ENCODE measurements at places on chromosomes 6 and 20. TPM values are rescaled to one million over a fixed set of nuclear protein-coding genes. Genes with fewer than 3 reads are reported as not detected.

SMLR1 gene
- not detected for total RNA-seq

VWA7 gene
- total RNA-seq, result 2.4 TPM

IPCEF1 gene
- 31.4 TPM for total RNA-seq

DNA sequence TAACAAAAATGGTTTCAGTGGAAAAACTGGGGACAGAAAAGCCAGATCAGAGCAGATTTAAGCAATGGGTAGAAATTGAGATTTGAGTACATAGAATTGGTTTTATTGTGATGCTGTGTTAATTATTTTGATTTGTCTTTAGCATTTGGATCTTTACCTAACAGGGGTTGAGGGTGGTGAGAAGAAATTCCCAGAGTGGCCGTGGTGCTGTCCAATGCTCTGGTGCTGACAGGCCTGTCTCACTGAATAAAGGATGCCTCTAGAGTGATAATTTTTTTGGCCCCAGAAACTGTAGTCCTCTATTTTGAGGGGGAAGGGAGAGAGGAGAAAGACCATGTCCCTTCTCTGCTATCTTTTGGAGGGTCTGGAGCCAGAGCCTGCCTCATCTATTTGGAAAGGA, 79.1 kb downstream of the LYRM2 start:
- H3K27ac ChIP-seq, result no peak overlapping the region
- no peaks in the 10 kb centered on the region for H3K36me3 ChIP-seq
- DNase-seq, result no peak
- no peaks in the 10 kb centered on the region for H3K4me1 ChIP-seq

GRCh38 chr6:37959061-37959460, 139.5 kb downstream of the ZFAND3 start:
- no peaks in the 10 kb centered on the region for H3K36me3 ChIP-seq
- no peak overlapping the region for H3K27ac ChIP-seq
- no peak for DNase-seq
- H3K4me3 ChIP-seq, result no peak overlapping the region
- peaks cover 18% of the 10 kb centered on the region for H3K4me1 ChIP-seq
- no peaks in the 10 kb centered on the region for H3K27me3 ChIP-seq

DNA sequence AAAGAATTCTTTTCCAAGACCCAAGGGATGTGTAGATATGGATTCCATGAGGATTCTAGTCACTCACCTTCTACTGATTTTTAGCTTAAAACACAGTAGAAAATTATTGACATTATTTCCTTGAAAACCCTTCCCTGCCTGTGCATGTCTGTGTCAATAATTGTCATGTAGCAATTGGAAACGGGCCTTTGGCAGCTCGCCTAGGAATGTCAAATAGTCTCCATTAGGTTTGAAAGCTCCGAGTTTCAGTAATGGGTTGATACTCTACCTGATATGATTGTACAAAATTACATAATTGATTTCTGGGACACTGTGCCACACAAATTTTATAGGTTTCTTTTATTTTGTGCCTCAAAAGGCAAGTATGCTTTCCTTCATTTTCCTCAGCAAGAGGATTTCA, 515.2 kb upstream of the ARID1B start:
- no peak for DNase-seq
- no peaks in the 10 kb centered on the region for H3K4me1 ChIP-seq
- no peak overlapping the region for H3K27ac ChIP-seq
- no peaks in the 10 kb centered on the region for H3K36me3 ChIP-seq

SIRPD gene
- total RNA-seq, result not detected

- no peaks in the 10 kb centered on the region for H3K27me3 ChIP-seq
- no peak overlapping the region for H3K4me3 ChIP-seq
- DNase-seq, result no peak
- H3K27ac ChIP-seq, result no peak overlapping the region
- no peaks in the 10 kb centered on the region for H3K4me1 ChIP-seq
- H3K36me3 ChIP-seq, result peaks cover 5% of the 10 kb centered on the region
Observed at GRCh38 chr20:32396646-32397160, 38.6 kb downstream of the ASXL1 start.

DDR1 gene
- 2.6 TPM for total RNA-seq

DNA sequence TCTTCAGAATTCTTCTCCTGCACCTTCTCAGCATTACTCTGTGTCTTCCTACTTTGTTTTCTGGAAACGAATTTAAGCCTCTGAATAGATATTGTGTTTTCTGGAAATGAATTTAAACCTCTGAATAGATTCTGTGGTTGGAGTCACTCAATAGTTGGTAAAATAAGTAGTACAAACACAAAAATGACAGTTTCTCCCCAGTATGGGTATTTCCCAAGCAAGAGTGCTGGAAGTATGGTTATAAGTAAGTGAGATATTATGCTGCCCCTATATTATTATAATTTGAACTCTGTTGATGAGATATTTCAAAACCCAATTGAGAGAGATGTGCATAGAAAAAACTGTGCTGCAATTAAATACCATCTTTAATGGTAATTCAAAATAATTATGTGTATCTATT, 94.9 kb downstream of the TINAG start:
- H3K27me3 ChIP-seq, result no peaks in the 10 kb centered on the region
- DNase-seq, result no peak
- no peak overlapping the region for H3K27ac ChIP-seq
- H3K4me3 ChIP-seq, result no peak overlapping the region
- no peaks in the 10 kb centered on the region for H3K36me3 ChIP-seq

DNA sequence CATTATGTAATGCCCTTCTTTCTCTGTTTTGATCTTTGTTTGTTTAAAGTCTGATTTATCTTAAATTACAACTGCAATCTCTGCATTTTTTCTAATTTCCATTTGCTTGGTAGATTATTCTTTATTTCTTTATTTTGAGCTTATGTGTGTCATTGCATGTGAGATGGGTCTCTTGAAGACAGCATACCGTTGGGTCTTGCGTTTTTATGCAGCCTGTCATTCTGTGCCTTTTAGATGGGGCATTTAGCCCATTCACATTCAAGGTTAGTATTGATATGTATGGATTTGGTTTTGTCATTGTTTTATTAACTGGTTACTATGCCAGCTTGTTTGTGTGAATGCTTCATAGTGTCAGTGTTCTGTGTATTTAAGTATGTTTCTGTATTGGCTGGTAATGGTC, 84.9 kb upstream of the HMGCLL1 start:
- H3K4me3 ChIP-seq, result no peak overlapping the region
- H3K4me1 ChIP-seq, result no peaks in the 10 kb centered on the region
- H3K27me3 ChIP-seq, result no peaks in the 10 kb centered on the region
- H3K27ac ChIP-seq, result no peak overlapping the region

- H3K27me3 ChIP-seq, result peaks cover 23% of the 10 kb centered on the region
- no peak overlapping the region for H3K27ac ChIP-seq
- no peak overlapping the region for H3K4me3 ChIP-seq
Observed at GRCh38 chr20:3168829-3169590, 4.3 kb downstream of the LZTS3 start.

DNA sequence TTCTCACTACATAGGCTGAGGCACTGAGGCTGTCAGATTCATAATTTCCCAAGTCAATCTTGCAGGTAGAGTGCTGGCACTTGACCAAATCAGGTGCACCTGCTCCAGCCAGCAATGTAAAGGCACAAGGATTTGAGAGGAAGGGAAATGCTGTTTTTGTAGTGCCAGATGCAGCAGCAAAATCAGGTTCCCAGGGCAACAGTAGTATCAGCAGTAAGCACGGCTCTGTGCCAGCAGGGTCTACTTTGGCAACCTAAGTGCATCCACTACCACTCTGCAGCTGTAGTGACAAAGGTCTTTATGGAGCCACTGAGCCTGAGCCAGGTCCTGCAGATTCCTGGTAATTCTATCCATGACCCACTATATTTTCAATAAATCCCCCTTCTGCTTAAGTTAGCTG, 329.5 kb downstream of the TPBG start:
- no peaks in the 10 kb centered on the region for H3K36me3 ChIP-seq
- DNase-seq, result no peak
- no peak overlapping the region for H3K4me3 ChIP-seq
- H3K27ac ChIP-seq, result no peak overlapping the region

GRCh38 chr6:111793711-111794111, 79.5 kb downstream of the FYN start:
- peaks cover 47% of the 10 kb centered on the region for H3K4me1 ChIP-seq
- DNase-seq, result peak; percentile 76
- no peaks in the 10 kb centered on the region for H3K36me3 ChIP-seq

DNA sequence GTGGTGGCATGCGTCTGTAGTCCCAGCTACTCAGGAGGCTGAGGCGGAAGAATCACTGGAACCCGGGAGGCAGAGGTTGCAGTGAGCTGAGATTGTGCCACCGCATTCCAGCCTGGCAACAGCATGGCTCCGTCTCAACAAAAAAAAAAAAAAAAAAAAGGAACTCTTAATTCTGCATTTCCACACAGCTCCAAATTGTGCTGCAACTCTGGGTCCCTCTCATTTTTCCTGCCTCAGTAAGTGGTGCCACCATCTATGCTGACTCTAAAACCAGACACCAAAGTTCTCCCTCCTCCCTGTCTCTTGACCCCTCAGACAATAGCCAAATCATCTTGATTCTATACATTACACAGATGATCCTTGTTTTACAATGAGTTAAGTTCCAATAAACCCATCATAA, 133.9 kb downstream of the BTBD9 start:
- no peaks in the 10 kb centered on the region for H3K27me3 ChIP-seq
- H3K27ac ChIP-seq, result no peak overlapping the region
- H3K4me1 ChIP-seq, result no peaks in the 10 kb centered on the region
- no peak overlapping the region for H3K4me3 ChIP-seq

FOXF2 gene
- total RNA-seq, result not detected

- H3K27ac ChIP-seq, result peak overlapping the region; percentile 54
- no peak overlapping the region for H3K4me3 ChIP-seq
- no peaks in the 10 kb centered on the region for H3K36me3 ChIP-seq
Observed at GRCh38 chr20:56414842-56415765, 3.0 kb downstream of the CASS4 start.

GRCh38 chr6:168619560-168620314, 178.8 kb downstream of the SMOC2 start:
- H3K4me3 ChIP-seq, result no peak overlapping the region
- DNase-seq, result peak; percentile 22
- peak overlapping the region; percentile 15 for H3K27ac ChIP-seq
- H3K27me3 ChIP-seq, result no peaks in the 10 kb centered on the region
- peaks cover 9% of the 10 kb centered on the region for H3K4me1 ChIP-seq

Data from natural killer cell (primary cell).